NCI-H2029 treated with DMSO at 0.1 percent for 48 hours (cell line): ENCODE measurements at places on chromosomes 4 and X.

DNA sequence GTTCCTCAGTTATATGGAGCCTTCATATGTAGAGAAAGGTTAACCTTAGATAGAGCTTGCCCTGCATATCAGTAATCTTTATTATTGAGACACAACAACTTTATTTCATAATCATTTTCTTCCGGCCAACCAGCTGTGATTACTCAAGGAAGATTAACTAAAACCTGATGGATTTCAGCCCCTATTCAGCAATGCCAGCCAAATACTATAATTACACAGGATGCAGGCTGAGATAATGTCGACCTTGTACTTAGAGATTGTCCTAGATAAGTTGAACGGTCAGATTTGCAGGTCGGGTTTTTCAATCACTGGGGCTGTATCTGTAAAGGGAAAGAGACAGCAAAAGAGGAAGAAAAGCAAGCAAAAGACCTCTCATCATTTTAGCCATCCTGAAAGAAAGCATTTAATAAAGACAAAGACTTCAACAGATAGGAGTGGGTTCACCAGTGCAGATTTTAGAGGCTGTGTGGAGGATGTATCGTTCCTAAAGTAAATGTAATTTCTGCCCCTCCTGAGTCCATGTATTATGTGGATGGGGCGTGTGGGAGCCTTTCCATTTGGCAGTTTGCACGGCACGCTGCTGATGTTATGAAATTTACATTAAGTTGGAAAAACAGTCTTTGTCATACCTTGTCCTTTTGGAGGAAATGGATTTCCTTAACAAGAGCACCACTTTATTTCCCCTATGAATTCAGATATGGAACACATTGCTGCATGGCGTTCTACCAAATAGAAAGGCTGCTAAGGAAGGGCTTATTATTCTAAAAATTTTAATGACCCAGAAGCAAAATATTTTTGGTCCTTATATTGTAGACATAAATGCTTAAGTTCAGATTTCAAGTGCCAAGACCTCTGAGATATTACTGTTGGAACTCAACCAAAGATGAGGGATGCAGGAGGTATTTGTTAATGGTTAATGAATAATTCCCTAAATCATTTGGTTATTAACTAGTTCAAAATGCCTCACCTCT lies 496.7 kb downstream of the SPRY1 start:
- DNase-seq, result no peak

DNA sequence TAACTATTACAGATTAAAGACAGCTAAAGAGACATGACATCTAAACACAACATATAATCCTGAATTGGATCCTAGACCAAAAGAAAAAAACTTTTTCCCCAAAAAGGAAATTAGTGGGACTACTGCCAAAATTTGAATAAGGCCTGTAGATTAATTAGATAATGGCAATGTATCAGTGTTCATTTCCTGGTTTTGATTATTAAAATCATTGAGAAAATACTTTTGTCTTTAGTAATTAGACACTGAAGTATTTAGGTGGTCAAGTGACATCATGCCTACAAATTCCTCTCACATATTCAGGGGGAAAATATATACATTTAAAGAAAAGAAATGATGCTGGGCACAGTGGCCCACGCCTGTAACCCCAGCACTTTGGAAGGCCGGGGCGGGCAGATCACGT lies 10.4 kb upstream of the USO1 start:
- no peak for DNase-seq

- DNase-seq, result no peak
Observed at GRCh38 chr4:79466621-79467020, 58.6 kb upstream of the GK2 start.

DNA sequence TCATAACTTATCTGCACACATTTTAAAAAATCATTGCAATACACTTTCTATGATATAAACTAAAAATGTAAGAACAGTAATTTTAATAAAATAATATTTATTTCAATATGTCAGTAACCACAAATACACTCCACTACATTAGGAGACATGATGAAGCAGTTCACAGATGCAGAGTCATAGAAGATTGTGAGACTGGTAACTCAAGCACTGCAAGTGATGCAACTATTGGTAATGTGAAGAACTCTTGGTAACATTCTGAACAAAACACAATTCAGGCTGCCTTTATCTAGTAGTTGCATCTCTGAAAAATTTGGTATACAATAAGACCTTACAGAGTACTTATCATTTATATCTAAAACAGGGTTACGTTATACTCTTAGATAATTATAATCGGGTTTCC lies 52.6 kb upstream of the LRAT start:
- DNase-seq, result no peak

DNA sequence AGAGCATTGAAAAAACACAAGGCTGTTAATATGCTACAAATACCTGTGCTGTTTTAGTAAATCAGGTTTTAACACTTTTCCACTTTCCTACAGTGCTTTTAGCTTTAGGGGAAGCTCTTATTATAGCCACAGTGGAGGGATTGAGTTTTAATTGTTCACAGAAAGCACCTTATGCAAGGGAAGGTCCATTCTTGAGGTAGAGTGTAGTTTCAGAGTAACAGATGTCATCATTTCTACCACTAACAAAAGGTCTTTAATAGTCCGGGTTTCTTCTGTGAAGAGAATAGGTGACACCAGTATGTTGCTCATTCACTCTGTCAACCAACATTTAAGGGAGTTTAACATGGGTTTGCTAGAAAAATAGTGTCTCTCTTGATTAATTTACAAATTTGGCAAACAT lies 104.4 kb downstream of the STIM2 start:
- DNase-seq, result no peak

GRCh38 chrX:138191998-138192397 lies 519.5 kb downstream of the FGF13 start:
- DNase-seq, result no peak

DNA sequence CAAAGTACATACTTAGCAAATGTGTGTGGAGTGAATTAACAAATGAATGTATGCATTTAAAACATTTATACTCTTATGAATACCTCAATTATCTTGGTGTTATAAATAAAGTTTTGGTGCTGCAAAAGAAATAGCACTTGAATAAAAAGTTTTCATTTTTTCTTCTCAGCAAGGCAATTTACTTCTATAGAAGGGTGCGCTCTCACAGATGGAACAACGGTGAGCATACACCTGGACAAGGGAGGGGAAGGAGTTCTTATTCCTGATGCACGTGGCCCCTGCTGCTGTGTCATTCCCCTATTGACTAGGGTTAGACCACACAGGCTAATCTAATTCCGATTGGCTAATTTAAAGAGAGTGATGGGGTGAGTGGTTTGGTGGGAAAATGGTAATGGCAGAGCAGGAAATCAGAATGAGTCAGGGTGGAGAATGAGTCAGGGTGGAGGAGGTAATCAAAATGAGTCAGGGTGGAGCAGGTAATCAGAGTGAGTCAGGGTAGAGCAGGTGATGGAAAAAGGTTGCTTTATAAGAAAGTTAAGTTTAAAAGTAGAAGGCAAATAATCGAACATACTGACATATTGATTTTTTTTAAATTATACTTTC lies 28.2 kb upstream of the PGK1 start:
- no peak for DNase-seq

- no peak for DNase-seq
Observed at GRCh38 chr4:109510687-109511086, 49.4 kb upstream of the MCUB start.

DNA sequence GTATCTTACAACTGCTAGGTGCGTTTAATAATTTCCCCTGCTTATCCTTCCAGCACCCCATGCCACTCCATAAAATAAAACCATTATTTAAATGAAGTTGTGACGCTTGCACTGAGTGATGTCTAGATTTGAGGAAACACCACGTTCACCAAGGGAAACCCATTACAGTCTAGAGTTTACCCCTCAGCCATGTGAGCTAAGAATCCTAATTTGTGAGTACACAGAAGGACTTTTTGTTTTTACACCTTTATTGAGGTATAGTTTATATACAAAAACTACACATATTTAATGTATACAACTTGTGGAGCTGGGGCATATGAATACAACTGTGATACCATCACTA lies 326.8 kb downstream of the RAPGEF2 start:
- no peak for DNase-seq

DNA sequence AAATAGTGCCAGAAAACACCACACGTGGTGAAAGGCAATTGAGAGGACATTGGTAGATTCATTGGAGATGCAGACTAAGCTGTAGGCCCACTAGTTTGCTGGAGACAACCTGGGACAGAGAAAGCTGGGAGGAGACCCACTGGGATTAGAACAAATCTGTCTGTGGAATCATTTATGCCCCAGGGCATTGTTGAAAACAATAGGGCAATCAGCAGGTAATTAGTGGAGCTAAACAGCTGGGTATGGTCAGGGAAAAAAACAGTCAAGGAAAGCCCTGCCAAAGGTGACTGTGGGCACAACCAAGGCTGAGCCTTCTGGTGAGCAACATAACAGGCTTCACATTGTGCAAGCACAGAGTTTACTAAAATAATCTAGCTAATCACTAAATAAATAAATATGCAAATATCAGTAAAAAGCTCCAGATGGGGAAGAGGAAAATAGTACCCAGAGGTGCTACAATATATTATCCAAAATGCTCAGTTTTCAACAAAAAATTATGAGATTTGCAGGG lies 9.0 kb downstream of the TCEAL3 start:
- no peak for DNase-seq

GRCh38 chr4:34534916-34535315 lies 1709.4 kb downstream of the ARAP2 start:
- no peak for DNase-seq
